Foreskin fibroblast (primary cell): ENCODE measurements at places on chromosomes 12 and 14.

GRCh38 chr12:116474331-116474730 is 84.8 kb upstream of the MAP1LC3B2 start:
- no peak for DNase-seq

- peak; percentile 52 for DNase-seq
These were observed 13.5 kb downstream of the ATP2B1 start for GRCh38 chr12:89695100-89695499.

DNA sequence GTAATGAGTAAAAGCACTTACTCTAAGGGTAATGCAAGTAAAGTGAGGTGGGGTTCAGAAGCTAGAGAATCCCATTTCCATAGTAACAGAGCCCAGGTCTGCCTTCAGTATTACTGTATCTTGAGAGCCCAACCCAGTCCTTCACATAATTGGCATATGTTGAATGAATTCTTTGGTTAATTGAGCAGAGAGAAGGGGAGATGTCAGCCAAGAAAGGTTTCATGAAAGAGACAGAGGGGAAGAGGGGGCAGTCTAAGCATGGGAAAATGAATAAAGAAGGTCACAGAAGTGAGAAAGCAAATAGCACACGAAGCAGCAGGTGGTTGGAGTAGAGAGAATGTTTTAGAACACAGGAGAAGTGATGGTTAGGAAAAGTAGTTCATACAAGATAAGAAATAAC is 371.1 kb downstream of the SEC23A start:
- no peak for DNase-seq

GRCh38 chr12:67068761-67069450 is 200.3 kb upstream of the CAND1 start:
- peak; percentile 67 for DNase-seq

DNA sequence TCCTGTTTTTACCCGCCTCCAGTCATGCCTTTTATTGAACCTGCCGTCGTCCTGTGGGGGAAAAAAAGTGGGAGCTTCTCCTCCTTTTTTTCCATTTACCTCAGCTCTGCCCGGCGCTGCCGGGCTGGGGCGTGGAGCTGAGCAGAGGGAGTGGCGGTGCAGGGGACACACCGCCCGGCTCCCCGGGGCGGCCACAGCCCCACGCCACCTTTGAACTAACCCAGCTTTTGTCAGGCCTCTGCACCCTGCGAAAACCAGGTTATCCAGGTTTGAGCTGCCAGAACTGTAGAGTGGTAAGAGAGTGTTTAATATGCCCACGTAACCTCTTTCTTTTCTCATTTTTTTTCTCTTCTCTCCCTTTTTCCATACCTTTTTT is 161.0 kb upstream of the FKBP4 start:
- no peak for DNase-seq

- peak; percentile 43 for DNase-seq
These were observed 21.6 kb upstream of the NR4A1 start for GRCh38 chr12:52029685-52030084.

- DNase-seq, result no peak
These were observed 119.7 kb upstream of the TMCC3 start for GRCh38 chr12:94769776-94770759.

DNA sequence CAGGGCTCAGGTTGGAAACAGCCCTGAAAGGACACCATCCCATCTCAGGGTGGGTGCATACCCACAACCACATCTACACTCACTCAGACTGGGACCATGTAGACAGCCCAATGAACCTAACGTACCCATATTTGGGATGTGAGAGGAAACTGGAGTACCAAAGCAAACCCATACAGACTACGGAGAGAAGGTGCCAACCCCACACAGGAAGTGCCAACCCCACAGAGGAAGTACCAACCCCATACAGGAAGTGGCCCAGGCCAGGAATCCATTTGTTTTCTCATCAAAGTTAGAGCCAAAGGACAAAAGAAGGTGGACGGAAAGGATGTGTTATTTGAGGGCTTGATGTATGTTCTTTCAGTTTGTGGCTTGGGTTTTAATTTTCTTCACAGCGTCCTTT is 19.5 kb upstream of the SPIC start:
- no peak for DNase-seq

DNA sequence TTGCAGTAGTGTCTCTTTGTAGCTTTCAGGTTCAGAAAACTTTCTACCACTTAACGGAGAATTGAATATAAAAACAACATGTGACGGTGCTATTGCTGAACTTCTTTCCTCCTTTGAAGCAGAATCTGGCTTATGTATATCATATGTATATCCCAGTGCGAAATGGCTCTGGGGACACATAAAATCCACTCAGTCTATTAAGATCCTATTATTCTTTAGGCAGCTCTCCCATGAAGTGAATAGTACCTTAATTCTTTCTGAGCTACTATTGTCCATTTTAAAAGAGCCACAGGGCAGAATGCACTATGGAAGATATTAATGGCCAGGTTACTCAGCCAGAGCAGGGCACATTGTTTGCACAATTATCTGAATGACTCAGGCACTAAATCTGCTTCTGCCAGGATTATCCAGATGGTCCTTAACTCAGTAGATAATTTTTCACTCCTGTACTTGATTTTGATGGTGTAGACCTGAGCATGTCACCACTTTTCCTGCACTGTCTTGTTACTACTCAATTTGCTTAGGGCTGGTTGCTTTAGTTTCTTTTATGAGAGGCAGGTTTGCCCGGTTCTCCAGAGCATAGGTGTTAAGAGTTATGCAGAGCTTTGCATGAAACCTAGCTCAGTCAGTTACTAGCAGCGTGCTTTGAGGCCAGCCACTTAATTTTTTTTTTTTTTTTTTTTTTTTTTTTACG is 5.5 kb downstream of the CNTN1 start:
- no peak for DNase-seq

GRCh38 chr14:68463299-68463698 is 329.6 kb downstream of the ZFP36L1 start:
- no peak for DNase-seq

- DNase-seq, result peak; percentile 49
These were observed 325.8 kb upstream of the DIO3 start for GRCh38 chr14:101235335-101236103.

DNA sequence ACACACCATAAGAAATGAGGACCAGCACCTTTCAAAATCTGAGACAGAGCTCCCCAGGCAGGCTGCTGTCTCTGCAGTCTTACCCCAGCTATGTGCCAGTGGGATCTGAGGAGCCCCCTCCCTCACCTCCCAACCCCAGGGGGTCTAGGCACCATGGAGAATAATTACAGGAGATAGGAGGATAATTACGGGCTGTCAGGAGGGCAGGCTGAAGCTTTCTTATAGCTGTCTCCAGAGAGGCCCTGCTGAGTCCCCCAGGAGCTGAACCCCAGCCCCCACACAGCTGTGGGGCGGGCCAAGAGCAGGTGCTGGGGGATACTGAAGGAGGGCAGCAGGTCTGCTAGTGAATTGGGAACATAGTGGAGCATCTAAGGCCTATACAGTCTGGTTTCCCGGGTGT is 6.8 kb downstream of the CPNE6 start:
- no peak for DNase-seq

- DNase-seq, result no peak
These were observed 2.3 kb downstream of the CLEC2B start for GRCh38 chr12:9866860-9867269.

- no peak for DNase-seq
These were observed 20.0 kb downstream of the C12orf76 start for GRCh38 chr12:110028323-110028722.

DNA sequence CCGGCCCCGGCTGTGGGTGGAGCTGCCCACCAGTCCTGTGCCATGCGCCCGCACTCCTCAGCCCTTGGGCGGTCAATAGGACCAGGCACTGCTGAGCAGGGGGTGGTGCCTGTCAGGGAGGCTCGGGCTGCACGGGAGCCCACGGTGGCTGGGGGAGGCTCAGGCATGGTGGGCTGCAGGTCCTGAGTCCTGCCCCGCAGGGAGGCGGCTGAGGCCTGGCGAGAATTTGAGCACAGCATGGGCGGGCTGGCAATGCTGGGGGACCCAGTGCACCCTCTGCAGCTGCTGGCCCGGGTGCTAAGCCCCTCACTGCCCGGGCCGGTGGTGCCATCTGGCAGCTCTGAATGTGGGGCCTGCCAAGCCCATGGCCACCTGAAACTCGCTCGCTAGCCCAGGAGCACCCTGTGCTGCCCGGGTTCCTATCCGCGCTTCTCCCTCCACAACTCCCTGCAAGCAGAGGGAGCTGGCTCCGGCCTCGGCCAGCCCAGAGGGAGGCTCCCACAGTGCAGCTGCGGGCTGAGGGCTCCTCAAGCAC is 1371.1 kb downstream of the FSCB start:
- no peak for DNase-seq

DNA sequence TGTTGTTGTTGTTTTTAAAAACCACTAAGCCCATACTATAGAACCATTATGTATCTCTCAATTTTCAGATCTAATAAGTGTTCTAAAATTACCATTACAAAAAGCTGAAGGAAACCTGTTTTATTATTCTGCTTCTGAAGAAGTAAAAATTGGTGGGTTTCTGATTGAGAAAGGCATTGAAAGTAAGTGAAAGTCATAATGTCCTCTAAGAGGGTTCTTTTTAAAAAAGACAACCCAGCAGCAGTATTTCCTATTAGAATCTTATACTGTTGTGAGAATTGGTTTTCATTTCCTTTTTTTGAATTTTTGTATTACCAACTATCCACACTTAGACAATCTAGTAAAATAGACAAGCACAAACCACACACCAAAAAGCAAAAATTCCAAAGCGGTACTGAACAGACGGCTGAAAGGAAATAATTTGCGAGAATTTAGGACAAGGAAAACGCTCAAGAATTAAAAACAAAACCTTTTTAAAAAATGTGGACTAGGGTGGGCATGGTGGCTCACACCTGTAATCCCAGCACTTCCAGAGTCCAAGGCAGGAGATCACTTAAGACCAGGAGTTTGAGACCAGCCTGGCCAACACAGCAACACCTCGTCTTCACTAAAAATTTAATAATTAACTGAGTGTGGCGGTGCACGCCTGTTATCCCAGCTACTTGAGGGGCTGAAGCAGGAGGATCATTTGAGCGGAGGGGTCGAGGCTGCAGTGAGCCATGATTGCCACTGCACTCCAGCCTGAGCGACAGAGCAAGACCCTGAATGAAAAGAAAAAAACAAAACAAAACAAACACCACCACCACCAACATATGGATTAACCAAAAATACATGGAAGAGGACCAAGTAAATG is 66.7 kb upstream of the AP4S1 start:
- no peak for DNase-seq

DNA sequence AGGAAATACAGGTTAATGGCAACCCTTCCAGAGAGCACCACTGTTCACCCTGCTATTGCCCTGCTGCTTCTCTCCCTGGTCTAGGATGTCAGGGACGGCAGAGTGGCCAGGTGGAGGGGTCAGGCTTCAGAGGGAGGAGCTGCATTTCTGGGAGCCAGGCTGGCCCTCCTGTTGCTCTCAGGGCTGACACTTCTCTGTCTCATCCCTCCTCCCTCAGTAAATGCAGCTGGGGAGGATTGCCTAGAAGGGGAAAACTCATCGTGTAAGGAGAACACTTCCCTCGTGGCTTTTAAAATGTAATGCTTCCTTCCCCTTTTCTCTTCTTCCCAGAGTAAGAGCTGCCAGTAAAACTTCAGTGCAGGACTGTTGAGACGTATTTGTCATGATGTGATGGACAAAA is 20.8 kb downstream of the SUSD6 start:
- DNase-seq, result no peak

GRCh38 chr14:72723858-72724530 is 169.9 kb downstream of the DPF3 start:
- no peak for DNase-seq

DNA sequence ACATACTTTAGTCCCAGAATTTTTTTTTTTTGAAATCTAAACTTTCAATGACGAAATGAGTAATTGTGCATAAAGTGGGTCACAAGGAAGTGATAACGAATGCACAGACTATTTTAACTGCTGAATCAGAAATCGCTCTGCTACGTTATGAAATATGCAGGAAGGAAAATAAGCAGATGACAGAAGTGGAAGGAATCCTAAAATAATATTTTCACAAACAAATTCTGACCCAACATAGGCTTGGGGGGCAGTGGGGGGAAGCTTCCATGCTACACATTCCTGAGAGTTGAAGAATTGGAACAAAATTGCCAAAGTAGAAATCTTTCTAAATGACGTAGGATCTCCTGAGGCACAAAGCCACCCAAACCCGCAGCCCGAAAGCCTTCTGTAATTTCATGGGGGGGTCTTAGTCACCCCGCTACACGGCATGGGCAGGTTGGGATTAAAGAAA is 89.6 kb downstream of the ARF6 start:
- DNase-seq, result peak; percentile 94

GRCh38 chr12:94304566-94305061 is 155.1 kb downstream of the CEP83 start:
- peak; percentile 52 for DNase-seq

DNA sequence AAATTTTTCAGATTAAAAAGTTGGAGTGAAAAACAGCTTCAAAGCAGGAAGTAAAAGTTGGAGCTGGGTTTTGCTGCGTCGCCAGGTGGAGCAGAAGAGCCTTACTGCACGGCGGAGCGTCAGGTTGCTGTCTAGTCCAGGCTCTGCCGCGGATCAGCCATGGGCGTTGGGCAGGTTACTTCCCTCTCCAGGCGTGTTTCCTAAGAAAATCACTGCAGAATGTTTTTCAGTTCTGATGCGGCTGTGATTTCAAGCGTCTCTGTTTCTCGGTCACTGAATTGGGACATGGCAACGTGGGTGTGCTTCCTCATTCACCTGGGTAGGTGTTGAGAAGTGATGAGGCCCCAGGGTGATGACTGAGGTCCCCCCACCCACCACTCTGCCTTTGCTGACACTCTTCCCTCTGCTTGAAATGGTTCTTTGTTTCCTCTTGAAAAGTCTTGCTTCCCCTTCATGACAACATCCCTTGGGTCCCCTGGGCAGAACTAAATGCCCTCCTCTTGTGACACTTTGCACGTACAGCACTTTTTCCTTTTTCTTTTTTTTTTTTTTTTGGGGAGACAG is 7.6 kb downstream of the EVL start:
- no peak for DNase-seq

GRCh38 chr14:71613168-71613567 is 319.1 kb upstream of the RGS6 start:
- DNase-seq, result no peak

DNA sequence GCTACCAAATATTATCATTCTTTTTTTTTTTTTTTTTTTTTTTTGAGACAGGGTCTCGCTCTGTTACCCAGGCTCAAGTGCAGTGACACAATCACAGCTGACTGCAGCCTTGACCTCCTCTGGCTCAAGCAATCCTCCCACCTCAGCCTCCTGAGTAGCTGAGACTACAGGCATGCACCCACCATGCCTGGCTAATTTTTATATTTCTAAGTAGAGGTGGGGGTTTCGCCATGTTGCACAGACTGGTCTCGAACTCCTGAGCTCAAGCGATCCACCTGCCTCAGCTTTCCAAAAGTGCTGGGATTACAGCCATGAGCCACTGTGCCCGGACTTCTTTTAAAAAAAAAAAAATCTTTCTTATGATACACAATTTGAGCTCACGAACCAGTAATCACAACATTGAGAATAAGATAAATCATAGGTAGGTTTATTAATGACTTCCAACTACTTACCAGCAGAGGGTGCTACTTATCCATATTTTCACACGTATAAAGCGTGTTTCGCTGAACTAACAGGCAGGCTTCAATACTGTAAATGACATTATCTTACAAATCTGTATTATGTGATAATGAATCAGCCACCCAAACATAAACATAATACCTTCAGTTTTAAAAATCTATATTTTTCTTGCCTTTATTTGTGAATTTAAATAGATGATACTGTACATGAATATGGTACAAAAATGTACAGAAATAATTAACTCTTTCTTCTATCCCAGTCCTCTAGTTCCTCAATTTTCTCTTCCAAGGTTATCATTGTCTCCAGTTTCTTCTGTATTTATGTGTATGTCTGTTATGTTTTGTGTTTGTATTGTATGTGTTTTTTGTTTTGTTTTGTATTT is 42.5 kb upstream of the BCAT1 start:
- peak; percentile 37 for DNase-seq

GRCh38 chr14:89750281-89750755 is 204.2 kb downstream of the EFCAB11 start:
- DNase-seq, result peak; percentile 12
